NT2/D1 (cell line): ENCODE measurements at places on chromosomes 2 and 18.
A peak's percentile ranks its signal among the peaks of the same experiment; 100 is the strongest.

- no peak for DNase-seq
Observed at GRCh38 chr2:233791151-233791882, 13.2 kb downstream of the MROH2A start.

DNA sequence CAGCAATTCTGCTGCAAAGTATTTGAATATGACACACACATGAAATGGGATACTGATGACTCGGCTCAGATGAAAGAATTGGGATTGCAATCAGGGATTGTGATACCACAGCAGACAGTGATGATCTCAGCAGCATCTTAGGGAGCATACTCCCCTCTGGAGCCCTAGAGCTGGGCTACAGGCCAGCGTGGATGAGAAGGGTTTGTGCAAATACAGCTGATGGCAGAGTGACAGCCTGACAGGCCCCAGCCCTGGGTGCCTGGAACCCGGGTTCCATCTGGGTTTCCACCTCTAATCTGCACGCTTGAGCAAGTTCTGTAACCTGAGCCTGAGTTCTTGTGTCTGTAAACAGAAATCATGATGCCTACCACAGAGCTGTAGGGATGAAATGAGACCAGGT, 418.0 kb downstream of the LRATD1 start:
- DNase-seq = no peak

GRCh38 chr18:80197528-80197927, 49.8 kb downstream of the PARD6G start:
- no peak for DNase-seq

- DNase-seq = no peak
Observed at GRCh38 chr2:225041207-225041850, 939 bp downstream of the DOCK10 start.

DNA sequence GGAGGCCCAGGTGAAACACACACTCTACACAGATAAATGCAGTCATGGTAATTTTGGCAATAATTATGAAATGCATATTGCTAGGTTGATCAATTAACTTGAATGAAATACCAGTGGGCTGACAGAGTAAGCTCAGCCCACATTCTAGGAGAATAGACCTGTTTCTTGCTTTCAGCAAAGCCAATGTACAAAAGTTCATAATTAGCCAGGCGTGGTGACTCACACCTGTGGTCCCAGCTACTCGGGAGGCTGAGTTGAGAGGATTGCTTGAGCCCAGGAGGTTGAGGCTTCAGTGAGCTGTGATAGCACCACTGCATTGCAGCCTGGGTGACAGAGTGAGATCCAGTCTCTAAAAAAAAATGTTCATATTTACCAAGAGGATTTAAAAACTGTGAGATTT, 15.7 kb upstream of the MBP start:
- DNase-seq = no peak

DNA sequence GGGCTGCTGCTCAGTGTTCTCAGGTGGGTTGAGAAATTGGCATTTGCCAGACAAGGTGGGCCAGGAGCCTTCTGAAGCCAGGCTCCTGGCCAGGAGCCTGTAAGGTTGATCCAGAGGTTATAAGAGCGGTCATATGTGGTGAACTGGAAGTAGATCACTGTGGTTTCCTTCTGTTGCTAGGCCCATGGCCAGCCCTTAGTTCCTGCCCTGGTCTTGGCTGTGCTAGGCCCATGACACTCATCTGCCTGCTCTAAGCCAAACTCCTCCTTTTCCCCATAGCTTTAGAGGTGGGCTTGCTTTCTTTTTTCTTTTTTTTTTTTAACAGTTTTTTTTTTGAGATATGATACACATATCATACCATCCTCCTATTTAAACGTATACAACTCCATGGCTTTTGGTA, 5.0 kb upstream of the MGAT5 start:
- DNase-seq = no peak

DNA sequence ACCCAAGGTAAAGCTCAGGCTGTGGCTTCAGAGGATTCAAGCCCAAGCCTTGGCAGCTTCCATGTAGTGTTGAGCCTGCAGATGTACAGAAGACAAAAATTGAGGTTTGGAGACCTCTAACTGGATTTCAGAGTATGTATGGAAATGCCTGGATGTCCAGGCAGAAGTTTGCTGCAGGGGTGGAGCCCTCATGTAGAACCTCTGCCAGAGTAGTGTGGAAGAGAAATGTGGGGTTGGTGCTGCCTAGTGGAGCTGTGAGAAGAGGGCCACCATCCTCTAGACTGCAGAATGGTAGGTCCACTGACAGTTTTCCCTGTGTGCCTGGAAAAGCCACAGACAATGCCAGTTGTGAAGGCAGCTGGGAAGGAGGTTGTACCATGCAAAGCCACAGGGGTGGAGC, 239.9 kb downstream of the SPAG16 start:
- no peak for DNase-seq

DNA sequence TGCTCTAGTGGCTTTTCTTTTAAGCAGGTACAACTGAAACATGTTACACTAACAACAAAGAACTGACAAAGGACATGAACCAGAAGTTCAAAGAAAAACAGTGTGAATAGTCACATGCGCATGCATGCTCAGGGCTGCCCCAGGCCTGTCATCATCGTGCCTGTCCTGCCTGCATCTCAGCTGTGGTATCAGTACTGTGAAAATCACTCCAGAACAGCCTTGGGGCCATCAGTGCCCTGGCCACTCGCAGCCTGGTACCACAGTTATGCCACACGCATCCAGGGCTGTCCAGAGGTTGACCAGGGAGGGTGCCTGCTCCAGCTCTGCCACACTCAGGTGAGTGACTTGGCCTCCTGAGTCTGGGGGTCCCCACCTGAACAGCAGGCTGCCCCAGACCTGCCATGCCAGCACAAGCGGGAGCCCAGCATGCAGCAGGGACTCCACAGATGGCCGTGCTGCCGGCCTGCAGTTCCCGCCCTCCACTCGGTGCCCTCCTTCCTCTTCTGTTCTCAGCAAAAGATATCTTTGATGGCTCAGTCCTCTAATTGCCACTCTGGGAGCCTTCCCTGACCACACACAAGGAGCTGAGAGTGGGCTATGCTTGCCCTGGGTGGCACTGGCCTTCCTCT, 12.3 kb downstream of the LIMS2 start:
- DNase-seq = no peak

GRCh38 chr2:85353876-85354285, 447 bp downstream of the RETSAT start:
- DNase-seq = no peak

DNA sequence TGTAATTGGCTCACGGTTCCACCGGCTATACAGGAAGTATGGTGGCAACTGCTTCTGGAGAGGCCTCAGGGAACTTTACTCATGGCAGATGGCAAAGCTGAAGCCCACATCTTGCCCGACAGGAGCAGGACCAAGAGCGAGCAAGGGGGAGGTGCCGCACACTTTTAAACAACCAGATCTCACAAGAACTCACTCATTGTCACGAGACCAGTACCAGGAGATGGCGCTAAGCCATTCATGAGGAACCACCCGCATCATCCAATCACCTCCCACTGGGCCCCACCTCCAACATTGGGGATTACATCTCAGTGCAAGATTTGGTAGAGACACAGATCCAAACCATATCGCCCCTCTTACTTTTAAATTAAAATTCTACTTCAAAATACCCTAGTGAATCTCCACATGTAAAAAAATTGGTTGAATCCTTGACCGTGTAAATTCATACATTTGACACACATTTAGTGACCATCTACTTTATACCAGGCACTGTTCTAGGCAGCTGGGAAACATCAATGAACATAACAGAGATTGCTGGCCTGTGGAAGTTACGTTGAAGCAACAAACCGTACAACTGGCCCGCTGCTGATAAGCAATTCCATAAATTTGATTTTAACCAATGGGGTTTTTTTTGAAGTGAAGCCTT, 87.6 kb downstream of the ALPK2 start:
- peak; percentile 42 for DNase-seq

GRCh38 chr2:85662899-85663593, 5.0 kb downstream of the SFTPB start:
- no peak for DNase-seq

- DNase-seq = no peak
Observed at GRCh38 chr2:149489452-149489851, 98.1 kb downstream of the MMADHC start.

DNA sequence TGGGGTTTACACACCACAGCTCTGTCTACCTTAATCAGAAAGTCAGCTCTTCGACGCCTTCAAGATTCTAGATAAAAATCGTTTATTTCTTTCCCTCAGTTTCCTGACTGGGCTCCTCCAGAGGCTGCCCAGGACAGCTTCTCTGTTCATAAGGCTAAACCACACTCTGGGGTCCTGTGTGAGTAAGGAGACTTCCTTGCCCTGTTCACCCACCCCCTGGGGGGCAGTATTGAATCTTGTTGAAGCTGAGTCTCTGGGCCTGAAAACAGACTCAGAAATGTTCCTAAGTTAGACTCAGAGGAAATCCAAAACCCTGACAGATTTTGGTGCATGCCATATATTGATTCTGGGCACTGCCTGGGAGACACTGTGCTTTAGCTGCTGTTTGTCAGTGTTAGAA, 43.0 kb downstream of the G6PC2 start:
- no peak for DNase-seq

DNA sequence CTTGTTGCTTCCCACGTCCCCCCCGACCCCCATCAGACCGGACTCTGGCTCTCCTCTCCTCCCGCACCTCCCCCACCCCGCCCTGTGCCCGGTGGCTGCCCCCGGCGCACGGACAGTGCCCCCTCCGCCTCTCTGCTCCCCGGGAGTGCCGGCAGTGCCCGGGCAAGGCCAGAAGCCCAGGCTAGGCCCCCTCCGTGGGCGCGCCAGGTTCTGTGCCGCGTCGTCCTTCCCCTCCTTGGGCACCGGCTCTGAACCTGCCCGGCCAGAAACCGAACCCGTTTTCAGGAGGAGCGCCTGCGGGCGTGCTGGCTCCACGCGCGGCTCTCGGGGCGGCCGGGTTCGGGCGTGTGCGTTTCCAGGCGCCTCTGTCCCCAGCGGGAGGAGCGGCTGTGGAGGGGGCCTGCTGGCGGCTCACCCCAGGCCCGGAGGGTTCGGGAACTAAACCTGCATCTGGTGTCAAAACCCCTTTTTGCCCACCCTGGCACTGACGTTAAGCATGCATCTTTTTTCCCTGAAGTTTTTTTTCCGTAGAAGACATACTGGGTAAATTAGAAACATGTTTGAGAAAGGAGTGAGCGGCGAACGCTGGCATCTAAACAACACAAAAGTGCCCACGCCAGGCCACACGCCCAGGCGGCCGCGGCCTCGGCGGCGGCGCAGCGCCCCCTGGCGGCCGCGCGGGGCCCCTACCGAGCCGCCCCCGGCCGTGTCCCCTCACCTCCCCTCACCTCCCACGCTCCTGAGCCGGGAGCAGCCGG, 123.9 kb upstream of the SLC1A4 start:
- no peak for DNase-seq

DNA sequence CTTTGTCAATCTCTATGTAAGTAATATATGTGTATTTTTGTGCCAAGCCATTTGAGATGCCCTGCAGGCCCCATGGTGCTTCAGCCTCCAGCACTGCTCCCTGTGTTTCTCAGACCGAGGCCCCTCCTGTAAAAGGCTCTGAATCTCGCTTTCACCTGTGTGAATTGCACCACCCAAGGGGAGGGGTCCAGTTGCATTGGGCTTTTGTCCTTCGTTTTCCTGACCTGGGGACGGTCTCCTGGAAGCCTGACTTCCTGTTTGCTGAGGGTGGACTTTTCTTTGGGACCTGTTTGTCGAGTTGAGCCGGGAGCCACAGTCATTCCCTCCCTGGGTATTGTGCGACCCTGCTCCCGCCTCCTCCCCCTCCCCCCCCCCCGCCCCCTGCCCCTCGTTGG, 48.9 kb downstream of the AGAP1 start:
- no peak for DNase-seq

DNA sequence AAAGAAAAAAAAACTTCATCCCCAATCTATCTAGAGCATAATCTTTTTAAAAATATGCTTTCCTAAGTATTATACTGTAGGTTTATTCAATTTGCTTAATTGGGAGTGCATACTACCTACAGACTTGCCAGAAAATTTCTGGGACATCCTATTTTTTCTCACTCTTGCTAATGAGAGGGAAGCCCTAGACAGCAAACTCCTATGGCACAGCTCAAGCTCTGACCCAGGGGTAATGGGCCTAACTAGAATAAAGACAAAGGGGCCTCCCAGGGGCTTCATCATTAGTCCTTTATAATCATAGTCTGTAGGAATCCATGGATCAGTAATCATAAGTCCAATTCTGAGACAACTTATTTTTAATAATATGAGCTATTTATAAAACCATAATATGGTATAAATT, 142.6 kb upstream of the ITGA4 start:
- DNase-seq = no peak

DNA sequence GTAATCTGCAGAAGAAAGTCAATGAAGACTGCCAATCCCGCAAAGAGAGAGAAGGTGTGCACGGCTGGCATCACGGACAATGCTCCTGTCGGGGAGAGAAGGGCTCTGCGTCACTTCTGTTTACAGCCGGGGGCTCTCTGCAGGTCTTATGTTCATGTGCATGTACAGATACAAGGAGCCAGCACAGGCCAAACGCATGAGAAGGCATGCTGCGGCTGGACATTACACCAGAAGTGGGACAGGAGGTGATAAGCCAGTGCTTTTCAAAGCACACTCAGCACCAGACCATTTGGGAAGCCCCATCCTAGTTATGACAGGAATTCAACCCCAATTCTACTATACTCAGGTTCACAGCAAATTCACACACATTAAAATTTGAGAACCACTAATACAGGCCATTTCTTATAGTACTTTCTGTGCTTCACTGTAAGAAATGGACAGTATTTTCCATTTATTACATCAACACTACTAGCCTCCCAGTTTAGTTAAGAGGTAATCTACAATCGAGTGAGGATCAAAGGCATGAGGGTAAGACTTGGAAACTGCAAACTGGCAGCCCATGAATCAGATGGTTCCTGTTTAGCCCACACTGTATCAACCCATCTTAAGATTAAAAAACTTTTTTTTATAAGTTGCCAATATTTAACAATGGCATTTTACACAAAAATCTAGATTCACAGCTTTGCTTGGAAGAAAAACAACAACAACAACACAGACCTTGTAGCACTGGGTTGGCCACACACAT, 38.2 kb downstream of the RMC1 start:
- DNase-seq = no peak

DNA sequence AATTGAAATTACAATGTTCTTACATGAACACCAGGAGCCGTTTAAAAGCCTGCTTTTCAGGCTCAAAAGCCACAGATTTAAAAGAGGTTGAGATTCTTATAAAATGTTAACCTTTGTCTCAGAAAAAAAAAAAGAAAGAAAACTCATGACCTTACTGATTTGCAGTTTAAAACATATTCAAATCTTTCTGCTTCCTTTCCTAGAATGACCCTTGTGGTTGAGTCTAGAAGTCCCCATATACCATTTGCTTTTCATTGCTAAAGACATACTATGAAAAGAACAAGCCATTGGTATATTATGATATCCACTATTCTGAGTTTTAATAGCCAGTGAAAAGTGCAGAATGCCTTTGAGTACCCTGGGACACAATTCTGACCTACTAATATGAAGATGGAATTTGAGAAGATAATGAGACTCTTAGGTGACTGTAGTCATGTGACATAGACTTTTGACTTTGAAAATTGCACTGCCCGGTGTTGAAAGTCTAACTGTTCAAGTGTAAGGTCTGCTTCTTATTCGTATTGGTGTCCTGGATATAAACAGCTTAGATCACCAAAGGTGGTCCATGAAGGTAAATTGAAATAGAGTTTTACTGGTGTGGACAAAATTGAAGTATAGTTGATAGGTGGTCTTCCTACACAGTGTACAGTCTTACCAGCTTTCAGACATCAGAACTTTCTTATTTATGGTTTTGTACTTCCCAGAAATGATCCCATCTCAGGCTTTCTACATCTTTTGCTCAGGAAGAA, 117.0 kb downstream of the DOCK10 start:
- no peak for DNase-seq
